ENCODE measurements at places on chromosomes 11 and 22.

- H3K4me1 ChIP-seq: peaks cover 12% of the 10 kb centered on the region
- no peaks in the 10 kb centered on the region for H3K36me3 ChIP-seq
- H3K4me3 ChIP-seq: no peak overlapping the region
- H3K27me3 ChIP-seq: peaks cover 4% of the 10 kb centered on the region
- no peak overlapping the region for H3K27ac ChIP-seq
Measured at GRCh38 chr22:29937940-29938693, 55.1 kb downstream of the MTMR3 start.

- no peaks in the 10 kb centered on the region for H3K36me3 ChIP-seq
- no peak overlapping the region for H3K4me3 ChIP-seq
- no peaks in the 10 kb centered on the region for H3K27me3 ChIP-seq
- peak; percentile 34 for DNase-seq
- H3K4me1 ChIP-seq: no peaks in the 10 kb centered on the region
- H3K27ac ChIP-seq: no peak overlapping the region
Measured at GRCh38 chr22:11360632-11361031, 4167.4 kb upstream of the OR11H1 start.

- H3K4me1 ChIP-seq: peaks cover 29% of the 10 kb centered on the region
- no peak overlapping the region for H3K27ac ChIP-seq
- no peak overlapping the region for H3K4me3 ChIP-seq
- no peak for DNase-seq
- H3K27me3 ChIP-seq: no peaks in the 10 kb centered on the region
- peaks cover 3% of the 10 kb centered on the region for H3K36me3 ChIP-seq
Measured at GRCh38 chr11:66607126-66607834, 9.2 kb upstream of the RBM14 start.

DNA sequence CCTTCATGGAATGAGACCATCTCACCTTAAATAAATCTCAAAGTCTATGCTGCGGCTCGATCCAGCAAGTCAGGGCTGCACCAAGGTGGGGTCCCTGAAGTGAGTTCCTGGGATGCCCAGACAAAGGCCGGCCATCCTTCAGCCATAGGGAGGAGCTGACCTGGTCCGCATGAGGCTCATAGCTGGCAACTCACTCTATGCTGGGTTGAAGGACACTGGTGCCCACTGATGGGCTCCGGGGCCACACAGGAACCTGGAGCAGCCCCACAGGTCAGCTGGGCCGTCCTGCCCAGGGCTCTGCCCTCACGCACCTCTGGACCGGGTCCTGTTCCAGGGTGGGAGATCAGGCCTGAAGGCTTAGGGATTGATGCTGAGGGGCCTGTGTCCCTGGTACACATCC is 1339.3 kb downstream of the TBC1D22A start:
- H3K4me3 ChIP-seq: no peak overlapping the region
- H3K36me3 ChIP-seq: no peaks in the 10 kb centered on the region
- H3K27me3 ChIP-seq: no peaks in the 10 kb centered on the region
- DNase-seq: no peak

- no peaks in the 10 kb centered on the region for H3K27me3 ChIP-seq
- H3K27ac ChIP-seq: no peak overlapping the region
- DNase-seq: peak; percentile 93
- H3K36me3 ChIP-seq: no peaks in the 10 kb centered on the region
- peaks cover 8% of the 10 kb centered on the region for H3K4me1 ChIP-seq
Measured at GRCh38 chr11:107689317-107690202, 22.3 kb downstream of the SLN start.

- peaks cover 3% of the 10 kb centered on the region for H3K36me3 ChIP-seq
- no peak overlapping the region for H3K27ac ChIP-seq
- no peaks in the 10 kb centered on the region for H3K27me3 ChIP-seq
- H3K4me1 ChIP-seq: no peaks in the 10 kb centered on the region
- H3K4me3 ChIP-seq: no peak overlapping the region
- peak; percentile 55 for DNase-seq
Measured at GRCh38 chr11:64000026-64000739, 13.9 kb downstream of the OTUB1 start.

GRCh38 chr22:50695421-50696250 is 23.0 kb downstream of the SHANK3 start:
- H3K36me3 ChIP-seq: no peaks in the 10 kb centered on the region
- H3K4me1 ChIP-seq: no peaks in the 10 kb centered on the region
- no peak overlapping the region for H3K27ac ChIP-seq
- H3K4me3 ChIP-seq: no peak overlapping the region
- no peak for DNase-seq

- H3K4me3 ChIP-seq: no peak overlapping the region
- no peak for DNase-seq
- H3K27ac ChIP-seq: no peak overlapping the region
- H3K27me3 ChIP-seq: no peaks in the 10 kb centered on the region
Measured at GRCh38 chr11:953512-953911, 27.8 kb downstream of the AP2A2 start.

GRCh38 chr22:21726650-21727049 is 8.9 kb downstream of the YPEL1 start:
- H3K36me3 ChIP-seq: no peaks in the 10 kb centered on the region
- DNase-seq: peak; percentile 84
- H3K27ac ChIP-seq: no peak overlapping the region

GRCh38 chr11:59787816-59788215 is 22.8 kb downstream of the MRPL16 start:
- no peaks in the 10 kb centered on the region for H3K36me3 ChIP-seq
- H3K4me1 ChIP-seq: no peaks in the 10 kb centered on the region
- DNase-seq: no peak
- no peak overlapping the region for H3K4me3 ChIP-seq

- DNase-seq: no peak
- H3K36me3 ChIP-seq: peaks cover 13% of the 10 kb centered on the region
- H3K27ac ChIP-seq: 0 out of 2 replicates have a peak overlapping the region, but pooled peaks have one; percentile 11
- H3K4me1 ChIP-seq: peaks cover 10% of the 10 kb centered on the region
Measured at GRCh38 chr22:20524004-20524481, 16.6 kb downstream of the MED15 start.

GRCh38 chr22:45540122-45540521 is 37.4 kb downstream of the FBLN1 start:
- H3K36me3 ChIP-seq: no peaks in the 10 kb centered on the region
- no peak overlapping the region for H3K27ac ChIP-seq
- H3K27me3 ChIP-seq: no peaks in the 10 kb centered on the region
- no peak overlapping the region for H3K4me3 ChIP-seq

- no peak overlapping the region for H3K27ac ChIP-seq
- no peaks in the 10 kb centered on the region for H3K36me3 ChIP-seq
- no peaks in the 10 kb centered on the region for H3K27me3 ChIP-seq
- DNase-seq: no peak
- H3K4me1 ChIP-seq: no peaks in the 10 kb centered on the region
Measured at GRCh38 chr11:121965330-121965729, 150.7 kb downstream of the BLID start.

- no peaks in the 10 kb centered on the region for H3K36me3 ChIP-seq
- no peak overlapping the region for H3K27ac ChIP-seq
- DNase-seq: no peak
Measured at GRCh38 chr22:22927888-22928665, 40.5 kb downstream of the IGLL5 start.

Measured in Karpas-422 (cell line).